ENCODE measurements at places on chromosomes 6 and 20.

- no peak for DNase-seq
These were observed 73.8 kb downstream of the SCML4 start for GRCh38 chr6:107750176-107750797.

DNA sequence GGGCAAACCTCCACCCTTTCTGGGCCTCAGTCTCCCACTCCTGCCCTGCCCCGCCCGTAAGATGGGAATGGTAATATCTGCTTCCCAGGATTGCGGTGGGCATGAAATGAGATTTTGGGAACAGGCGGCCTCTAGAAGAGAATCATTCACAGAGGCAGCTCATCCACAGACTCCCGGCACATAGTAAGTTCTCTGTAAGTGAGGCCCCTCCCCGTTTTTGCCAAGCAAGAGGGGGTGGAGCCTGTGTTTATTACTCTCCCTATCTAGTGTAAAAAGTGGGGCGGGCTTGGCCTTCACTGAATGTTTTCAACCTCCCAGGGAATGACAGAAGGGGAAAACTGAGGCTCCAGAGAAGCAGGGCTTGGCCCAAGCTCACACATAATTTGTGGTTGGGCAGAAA, 20.0 kb downstream of the SUN5 start:
- DNase-seq, result no peak

DNA sequence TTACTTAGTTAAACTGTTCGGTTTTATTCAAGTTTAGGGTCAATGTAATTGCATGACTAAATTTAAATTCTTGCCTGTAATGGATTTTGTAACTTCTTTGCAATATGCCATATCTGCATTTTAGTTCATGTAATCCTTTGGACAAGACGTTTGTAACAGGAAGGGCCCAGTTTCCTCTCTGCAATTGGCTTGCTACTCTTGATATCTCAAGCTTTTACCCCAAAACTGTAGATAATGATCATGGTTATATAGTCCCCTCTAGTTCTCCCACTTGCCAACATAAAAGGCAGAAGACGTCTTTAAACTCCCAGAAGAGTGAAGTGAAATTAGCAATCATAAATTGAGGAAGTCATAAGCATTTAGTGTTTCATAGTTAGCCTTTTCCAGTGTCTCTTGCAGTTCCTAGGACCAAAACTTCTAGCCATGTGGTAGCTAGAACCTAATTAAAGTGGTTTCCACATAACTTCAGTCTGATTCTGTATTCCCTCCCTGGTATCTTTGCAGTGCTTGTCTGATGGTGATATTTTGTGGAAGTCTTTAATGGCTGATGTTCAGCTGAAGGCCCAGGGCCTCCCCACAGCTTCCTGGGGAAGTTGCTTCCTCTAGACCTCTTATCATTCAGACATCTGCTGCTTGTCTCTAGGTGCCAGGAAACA, 117.8 kb upstream of the SUPT3H start:
- no peak for DNase-seq

DNA sequence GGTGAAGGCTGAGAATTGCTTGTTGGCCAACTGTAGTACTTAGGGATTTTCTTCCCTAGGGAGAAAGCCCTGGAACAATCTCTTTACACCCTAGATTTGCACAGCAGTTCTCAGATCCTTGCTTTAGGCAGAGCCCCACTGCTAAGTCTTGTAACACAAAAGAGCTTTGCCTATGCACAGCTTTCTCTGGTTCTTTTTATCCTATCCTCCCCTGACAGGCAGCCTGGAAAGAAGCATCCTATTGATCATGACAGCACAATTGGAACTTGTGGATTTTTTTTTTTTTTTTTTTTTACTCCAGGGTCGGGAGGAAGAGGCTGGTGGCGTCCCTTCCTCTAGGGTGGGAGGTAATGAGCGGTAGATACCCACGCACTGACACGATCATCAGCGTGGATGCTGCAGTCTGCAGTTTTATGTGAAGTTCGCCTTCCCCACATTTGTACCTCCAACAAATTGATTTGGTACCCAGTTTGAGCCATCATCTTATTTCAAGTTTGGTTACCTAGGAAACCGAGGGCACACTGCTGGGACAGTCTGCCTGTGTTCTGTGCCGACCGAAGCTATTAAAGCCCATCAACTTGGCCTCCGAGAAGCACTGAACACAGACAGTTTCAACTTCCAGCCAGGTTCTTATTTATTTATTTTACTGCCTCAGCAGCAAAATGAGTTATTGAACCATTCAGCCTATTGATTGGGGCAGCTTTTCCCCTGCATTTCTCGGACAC, 110.1 kb downstream of the NRN1 start:
- no peak for DNase-seq

GRCh38 chr6:149164199-149164750, 153.2 kb upstream of the TAB2 start:
- DNase-seq, result no peak

GRCh38 chr6:105587349-105588122, 184.7 kb upstream of the PREP start:
- peak; percentile 3 for DNase-seq

DNA sequence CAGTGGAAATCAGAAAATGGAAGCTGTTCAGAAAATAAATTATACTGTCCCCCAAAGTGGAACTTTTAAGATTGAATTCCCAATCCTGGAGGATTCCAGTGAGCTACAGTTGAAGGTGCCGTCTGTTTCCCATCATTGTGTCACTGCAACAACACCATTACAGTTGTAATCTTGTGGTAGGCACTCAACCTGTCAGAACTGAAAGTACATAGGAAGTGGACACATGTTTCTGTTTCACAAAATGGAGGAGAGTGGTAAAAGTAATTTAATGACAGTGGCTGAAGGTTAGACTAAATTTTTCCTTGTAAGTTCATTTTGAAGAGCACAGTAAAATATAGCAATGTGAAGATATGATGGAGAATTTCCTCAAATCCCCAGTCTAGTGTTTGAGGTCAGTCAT, 70.0 kb downstream of the CD109 start:
- no peak for DNase-seq

DNA sequence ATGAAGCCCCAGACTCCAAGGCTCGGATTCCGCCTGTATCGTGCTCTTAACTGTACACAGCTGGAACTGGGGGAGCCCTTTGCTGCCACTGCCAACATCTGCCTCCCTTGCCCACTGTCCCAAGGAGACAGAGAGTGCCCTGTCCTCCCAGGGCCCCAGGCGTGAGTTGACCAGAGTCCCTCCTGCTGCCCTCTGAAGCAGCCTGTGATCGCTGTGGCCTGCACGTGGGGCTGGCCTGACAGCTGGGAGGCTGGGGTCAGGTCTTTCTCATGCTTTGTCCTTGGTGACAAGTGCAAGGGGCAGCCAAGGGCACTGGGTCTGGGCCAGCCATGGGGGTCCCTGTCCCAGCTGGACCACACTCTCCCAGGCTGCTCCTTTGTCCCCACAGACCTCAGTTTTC, 44.3 kb downstream of the KIAA1755 start:
- no peak for DNase-seq

GRCh38 chr20:56716806-56717205, 87.7 kb downstream of the TFAP2C start:
- DNase-seq, result no peak

GRCh38 chr6:80217794-80218193, 111.3 kb downstream of the BCKDHB start:
- DNase-seq, result no peak

DNA sequence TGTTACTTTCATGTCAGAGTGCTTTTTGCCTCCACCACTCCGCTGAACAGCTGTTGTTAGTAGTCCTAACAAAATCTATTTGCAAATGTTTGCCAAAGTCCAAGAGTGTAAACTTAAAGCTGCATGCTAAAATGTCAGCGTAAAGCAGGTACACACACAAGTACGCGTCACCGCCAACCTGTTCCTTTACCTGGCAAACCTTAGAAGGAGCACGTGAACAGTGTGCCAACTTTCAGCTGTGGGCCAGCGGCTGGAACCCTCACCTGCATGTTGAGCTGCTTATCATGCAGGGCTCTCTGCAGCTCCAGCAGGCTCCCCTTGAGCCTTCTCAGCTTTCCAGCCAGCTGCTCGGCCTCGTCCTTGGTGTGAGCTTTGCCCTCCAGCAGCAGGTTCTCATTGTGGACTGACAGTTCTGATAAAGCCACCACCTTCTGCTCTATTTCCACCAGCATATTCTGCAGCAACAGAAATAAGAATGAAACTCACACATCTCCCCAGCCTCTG, 359.3 kb downstream of the SYNE1 start:
- no peak for DNase-seq

- no peak for DNase-seq
These were observed 207.9 kb downstream of the MYLK4 start for GRCh38 chr6:2542858-2543218.

- no peak for DNase-seq
These were observed 14.8 kb upstream of the TGM2 start for GRCh38 chr20:38179846-38180245.

DNA sequence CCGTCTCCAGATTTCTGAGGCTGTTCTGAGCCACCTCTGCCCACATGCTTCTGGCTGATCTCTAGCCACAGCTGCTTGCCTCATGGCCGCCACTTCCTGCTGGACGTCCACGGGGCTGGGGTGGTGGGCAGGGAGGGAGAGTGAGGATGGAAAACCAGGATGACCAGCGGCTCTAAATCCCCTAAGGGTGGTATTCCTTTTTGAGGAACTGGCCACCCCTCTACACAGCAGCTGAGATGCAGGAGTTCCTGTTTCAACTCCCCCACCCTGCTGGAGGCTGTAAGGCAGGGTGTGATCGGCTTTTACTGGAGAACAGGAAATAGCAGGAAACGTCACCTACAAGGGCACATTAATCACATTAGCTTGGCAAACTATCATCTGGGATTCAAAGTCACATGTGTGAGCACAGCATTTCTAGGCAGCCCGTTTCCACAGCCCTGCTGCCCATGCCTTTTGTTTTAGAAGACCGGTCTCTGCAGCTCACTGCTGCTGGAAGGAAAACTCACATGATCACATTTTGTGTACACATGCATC, 181.6 kb upstream of the ECI2 start:
- no peak for DNase-seq

DNA sequence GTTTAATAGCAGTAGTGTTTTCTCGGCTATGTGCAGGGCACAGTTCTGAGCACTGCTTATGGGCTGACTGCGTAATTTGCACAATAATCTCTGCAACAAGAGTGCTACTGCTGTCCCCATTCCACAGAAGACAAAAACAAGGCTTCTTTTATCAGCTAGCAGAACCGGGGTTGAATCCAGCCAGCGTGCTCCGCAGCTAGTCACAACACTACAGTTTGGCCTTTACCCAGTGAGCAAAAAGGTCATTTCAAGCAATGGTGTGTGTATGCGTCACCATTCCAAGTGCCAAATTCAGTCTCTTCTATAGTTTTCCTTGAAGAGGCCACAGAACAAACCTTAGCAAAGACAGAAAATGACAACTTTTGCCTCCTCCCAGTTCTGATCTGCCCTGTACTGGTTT, 61.1 kb downstream of the LRFN2 start:
- no peak for DNase-seq

DNA sequence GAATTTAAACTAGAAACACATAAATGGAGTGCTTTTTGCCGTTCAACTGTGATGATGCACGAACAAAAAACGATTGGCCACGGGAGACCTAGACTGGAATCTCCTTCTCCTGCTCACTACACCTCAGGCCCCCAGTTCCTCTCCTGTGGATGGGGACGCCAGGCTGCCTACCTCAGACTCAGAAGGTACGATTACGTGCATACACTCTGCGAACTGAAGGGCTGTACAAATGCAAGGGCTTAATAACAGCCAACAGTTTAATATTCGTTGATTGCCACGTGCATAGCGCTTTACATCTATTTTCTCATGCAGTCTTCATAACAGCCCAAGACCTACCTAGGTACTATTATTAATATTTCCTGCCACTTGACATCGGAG, 495 bp upstream of the ARMC2 start:
- DNase-seq, result no peak

DNA sequence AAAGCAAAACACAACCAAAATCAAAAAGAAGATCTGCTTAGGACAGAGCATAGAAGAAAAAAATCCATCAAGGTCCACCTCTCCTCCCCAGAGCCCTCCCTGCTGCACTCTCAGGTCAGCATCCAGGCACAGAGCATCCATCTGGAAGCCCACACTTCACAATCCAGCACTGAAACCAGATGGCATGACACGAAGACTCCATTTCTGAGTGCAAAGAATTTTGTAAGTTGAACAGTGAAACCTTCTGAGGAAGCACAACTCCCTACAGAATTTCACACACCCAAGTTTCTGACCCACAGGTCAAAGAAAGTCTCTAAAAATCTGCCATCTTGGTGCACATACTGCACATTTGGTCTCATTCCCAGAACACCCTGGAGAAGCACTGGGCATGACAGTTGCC, 128.8 kb upstream of the STXBP5 start:
- DNase-seq, result no peak

DNA sequence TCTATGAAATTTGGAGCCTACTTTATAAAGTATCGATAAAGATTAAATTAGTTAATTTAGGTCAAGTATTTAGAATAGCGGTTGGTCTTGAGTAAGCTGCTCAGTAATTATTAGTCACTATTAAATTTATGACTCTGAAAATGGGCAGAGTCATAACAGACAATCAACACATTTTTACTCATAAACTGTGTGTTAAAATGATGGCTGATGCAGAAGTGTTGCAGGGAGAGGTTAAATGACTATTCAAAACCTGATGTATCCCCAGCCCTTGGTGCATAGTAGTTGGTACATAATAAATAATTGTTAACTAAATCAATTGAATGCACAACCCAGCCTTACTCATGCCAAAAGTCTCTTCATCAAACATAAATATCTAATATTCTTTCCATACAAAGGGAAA, 30.6 kb downstream of the HIVEP2 start:
- DNase-seq, result no peak

DNA sequence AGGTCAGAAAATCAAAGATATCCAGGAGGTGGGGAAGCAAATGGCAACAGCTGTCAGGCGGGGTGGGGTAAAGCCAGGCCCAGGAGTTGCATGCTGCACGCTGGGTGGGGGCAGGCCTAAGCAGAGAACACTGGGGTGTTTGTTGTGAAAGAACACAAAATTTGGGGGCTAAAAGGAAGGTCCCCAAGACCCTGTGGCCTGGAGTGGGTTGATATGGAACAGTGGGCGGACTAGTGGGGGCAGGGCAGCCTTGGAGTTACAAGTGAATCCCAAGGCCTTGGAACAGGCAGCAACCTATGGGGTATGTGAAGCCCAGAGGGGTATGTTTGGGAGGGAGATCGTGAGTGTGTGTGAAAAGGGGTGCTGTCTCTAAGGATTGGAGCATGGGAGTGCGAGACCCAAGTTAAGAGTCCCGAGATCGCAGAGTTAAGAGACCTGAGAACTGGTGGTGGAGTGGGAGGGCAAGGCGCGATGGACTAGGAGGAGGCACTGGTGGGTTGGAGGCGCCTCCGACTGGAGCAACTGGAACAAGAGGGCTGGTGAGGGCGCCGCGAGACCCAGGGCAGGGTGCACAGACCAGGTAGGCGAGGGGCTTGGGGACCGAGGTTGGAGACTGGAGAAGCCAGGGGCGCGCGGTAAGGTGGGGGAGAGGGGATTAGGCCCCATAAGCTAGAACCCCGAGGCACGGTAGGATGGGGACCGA, 658 bp downstream of the CUL7 start:
- DNase-seq, result peak; percentile 33

- DNase-seq, result no peak
These were observed 30.7 kb upstream of the ADIG start for GRCh38 chr20:38550274-38550673.

DNA sequence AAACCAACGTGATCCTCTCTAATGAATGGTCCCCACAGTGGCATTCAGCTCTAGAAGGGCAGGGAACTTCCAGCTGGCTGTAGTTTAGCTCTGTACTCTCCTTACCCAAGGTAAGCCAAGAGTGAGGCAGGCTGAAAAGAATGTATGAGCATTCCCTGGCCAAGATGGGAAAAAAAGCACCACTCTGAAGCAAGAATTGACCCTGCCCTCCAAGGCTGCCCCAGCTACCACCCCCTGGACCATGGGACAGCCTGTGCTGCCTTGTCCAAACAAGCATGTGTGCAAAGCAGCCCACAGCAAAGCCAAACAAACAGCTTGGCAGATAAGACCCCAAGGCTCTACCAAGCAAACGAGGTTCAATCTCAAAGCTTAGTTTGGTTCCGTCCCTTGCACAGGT, 73.9 kb downstream of the GFOD1 start:
- DNase-seq, result no peak
